Stimulated activated CD8-positive, alpha-beta memory T cell treated with anti-CD3 and anti-CD28 coated beads, Interleukin-4, amount 100 ng/mL, for 1 hour (primary cell): ENCODE measurements at places on chromosomes 16 and 17.

DNA sequence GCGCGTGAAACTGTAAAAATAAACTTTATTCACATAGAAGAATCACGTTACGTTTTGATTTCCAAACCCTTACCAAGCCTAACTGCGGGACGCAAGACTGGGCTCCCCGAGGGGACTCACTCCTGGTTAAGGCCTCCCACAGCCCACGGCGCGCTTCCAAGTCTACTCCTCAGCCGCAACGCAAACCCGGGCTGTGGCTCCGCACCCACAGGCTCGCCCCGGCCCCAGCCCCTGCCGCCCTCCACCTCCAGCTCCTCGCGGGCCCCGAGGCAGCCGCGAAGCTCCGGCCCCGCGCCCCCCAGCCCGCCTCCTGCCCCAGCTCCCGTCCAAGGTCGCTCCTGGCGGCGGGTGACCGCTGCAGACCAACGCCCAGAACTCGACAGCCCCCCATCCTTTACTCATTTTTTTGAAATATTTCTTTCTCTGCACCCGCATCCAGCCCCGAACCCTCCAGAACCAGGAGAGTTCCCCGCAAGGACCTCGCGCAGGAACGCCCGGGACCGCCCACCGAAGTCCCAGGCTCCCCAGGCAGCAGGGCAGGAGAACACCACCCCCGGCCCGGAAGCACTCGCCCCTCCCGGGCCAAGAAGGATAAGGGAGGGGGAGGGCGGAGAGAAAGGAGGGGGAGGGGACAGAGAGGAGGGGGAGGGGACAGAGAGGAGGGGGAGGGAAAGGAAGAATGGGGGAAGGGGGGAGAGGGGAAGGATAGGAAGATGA is 912 bp downstream of the USP22 start:
- no peak for DNase-seq

DNA sequence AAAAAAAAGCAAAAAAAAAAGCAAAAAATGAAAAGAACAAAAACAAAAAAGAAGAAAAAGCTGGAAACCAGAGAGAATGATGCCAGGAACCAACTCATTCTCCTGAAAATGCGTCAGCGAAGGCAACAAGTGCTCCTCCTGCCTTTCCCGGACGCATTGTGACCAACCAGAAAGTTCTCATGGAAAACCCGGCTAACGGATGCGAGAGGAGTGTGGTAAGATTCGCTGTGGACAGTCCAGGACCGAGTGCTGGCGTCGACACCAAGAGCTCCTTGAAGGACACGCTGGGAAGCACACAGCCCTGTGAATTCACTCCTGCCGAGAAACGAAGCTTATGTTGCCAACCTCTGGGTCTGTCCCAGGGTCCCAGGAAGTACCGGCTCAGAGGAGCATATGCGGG is 43.4 kb downstream of the METRNL start:
- no peak for DNase-seq

DNA sequence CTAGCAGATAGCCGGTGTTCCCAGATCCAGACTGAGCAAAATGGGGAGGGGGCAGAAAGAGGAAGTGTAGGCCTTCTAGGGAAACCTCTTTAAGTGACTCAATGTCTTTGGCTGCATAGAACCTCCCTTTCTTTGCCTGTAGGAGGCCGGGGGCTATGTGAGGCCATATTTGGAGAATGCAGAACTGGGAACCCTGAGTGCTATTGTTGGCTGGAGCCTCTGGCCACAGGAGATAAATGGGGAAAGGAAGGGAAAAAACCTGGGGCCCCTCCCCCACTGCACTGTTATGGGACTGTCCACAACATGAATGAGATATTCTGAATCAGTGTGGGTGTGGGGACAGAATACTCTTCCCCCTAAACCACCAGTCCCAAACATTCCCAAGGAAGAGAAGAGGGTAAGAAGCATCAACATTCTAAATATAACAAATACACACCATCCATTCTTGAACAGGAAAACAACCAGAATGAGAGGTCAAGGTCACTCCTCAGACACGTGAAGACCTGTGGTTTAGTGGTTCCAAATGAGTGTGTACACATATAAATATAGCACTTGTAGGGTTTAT is 2.4 kb downstream of the VPS25 start:
- no peak for DNase-seq

DNA sequence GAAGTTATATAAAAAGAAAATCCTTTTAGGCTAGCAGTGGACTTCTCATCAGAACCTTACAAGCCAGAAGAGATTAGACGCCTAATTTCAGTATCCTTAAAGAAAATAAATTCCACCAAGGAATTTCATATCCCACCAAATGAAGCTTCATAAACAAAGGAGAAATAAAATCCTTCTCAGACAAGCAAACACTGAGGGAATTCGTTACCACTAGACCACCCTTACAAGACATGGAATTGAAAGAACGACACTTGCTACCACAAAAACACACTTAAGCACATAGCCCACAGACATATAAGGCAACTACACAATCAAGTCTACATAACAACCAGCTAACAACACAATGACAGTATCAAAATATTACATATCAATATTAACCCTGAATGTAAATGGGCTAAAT is 299.2 kb downstream of the TOX3 start:
- DNase-seq: no peak

DNA sequence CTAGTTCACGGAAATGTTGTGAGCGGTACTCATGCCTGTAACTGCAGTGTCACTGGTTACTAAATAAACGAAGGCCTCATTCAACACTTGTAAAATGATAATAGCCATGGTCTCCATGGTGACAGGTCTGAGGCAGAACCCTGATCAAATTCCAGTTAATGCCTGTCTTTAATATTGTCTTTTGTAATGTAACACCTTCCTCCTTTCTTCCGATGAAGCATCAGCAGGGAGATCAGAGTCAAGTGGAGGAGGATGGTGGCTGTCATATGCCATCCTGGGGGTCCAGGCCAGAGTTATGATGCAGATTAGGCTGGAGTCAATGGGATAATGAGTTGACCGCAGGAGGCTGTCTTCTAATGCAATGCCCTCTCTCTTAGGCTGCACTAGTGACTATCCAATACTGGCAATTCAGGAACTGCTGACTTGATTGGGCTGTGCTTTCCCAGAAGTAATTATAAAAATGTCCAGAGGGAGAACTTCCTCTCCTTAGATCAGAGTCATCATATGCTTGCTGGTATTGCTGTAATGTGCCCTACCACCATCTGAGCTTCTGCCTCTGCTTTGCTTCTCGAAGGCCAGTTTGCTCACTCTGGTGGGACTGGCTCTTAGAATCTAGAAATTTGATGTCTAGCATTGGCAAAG is 419.1 kb downstream of the CA10 start:
- no peak for DNase-seq

- DNase-seq: no peak
These were observed 42.4 kb downstream of the PPL start for GRCh38 chr16:4894276-4895150.

DNA sequence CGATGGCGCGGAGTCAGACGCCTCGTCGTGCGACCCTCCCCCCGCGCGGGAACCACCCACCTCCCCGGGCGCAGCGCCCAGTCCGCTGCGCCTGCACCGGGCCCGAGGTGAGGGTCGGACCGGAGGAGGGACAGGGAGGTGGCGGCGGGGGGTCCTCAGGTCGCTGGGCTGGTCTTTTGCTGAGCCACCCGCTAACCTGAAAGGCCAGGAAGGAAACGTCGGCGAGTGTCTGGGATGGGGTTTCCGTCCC is 4.9 kb downstream of the TBX2 start:
- DNase-seq: no peak

- DNase-seq: peak; percentile 66
These were observed 12.2 kb downstream of the CES2 start for GRCh38 chr16:66947302-66948065.

- no peak for DNase-seq
These were observed 5.8 kb upstream of the KIFC3 start for GRCh38 chr16:57807968-57808528.

GRCh38 chr16:51137097-51137496 is 14.0 kb downstream of the SALL1 start:
- DNase-seq: no peak

DNA sequence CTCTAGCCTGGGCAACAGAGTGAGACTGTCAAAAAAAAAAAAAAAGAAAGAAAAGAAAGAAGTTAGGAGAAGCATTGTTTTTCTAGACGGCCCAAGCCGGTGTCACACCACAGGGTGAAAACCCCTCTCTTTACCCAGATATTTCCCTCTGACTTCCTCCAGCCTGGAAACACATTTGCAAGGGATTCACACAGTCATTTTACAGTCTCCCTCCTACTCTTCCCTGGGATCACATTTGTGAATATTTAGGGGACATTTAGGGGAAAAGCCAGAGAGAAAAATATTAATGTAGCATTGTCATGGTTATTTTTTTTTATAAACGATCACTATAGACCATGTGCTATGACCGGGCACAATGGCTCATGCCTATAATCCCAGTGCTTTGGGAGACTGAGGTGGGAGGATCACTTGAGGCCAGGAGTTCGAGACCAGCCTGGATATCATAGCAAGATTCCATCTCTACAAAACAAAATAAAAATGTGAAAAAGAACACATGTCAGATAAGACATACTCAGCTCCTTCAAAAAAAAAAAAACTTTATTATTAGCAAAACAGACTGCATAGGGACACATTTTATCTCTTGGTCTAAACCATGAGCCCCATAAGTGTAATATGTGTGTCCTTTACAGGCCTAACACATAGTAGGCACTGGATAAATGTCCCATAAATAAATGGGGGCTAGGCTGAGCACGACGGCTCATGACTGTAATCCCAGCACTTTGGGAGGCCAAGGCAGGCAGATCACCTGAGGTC is 10.9 kb upstream of the SDR42E2 start:
- DNase-seq: no peak

DNA sequence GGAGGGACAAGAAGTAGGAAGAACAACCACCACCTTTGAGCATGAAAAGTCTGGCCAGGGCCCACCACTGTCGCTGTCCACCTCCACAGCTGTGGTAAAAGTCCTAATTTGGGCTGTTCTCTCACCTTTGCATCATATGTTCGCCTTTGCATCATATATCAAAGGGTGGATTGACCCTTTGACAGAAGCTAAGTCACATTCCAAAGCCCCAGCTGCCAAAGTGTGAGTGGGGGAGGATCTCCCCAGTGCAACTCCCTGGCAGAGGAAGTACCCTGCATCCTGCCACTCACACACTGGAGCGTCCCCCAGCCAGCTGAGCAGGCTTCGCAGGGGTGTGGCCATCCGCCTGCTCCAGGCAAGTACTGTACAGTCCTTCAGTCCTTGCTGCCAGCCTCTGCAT is 12.7 kb upstream of the SPECC1 start:
- no peak for DNase-seq

DNA sequence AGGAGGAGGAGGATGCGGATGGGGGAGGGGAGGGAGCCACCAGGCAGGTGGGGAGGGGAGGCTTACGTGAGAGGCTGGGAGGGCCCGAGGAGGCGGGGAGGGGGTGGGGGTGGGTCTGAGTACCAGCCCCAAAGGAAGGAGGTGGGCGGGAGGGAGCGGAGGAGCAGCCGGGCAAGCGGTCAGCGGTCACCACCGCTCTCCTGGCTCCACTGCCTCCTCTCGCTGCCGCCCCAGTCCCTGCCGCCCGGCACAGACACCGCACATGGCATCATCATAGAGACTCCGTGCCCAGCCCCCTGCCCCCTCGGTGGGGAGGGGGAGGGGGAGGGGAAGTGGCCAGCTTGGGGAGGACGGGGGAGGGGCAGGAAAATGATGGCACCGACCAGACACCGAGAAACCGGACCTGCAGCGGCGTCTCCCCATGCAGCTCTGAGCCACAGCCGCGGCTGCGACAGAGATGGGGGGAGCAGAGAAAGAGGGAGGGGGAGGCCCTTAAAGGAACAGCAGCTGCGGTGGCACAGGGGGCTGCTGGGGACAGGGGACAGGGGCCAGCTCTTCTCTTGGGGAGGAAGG is at the start of gene TLCD3B:
Gene TLCD3B, minus strand, starts transcription at position 431 of the 573 bp plus-strand sequence. CDS start 744 bp downstream, outside the sequence.
- DNase-seq: no peak
